ENCODE measurements at places on chromosomes 3 and 15. TPM values are rescaled to one million over a fixed set of nuclear protein-coding genes. Genes with fewer than 3 reads are reported as not detected.

DAPK2 gene
- 14.6 TPM for total RNA-seq

SCN5A gene
- 6.1 TPM for total RNA-seq

CLDN18 gene
- total RNA-seq = 0.62 TPM

NME9 gene
- 0.72 TPM for total RNA-seq

DLL4 gene
- 22.5 TPM for total RNA-seq
